Stimulated activated CD8-positive, alpha-beta memory T cell treated with anti-CD3 and anti-CD28 coated beads, Interleukin-4, amount 100 ng/mL, for 4 hours (primary cell): ENCODE measurements at places on chromosomes 7 and 10.

DNA sequence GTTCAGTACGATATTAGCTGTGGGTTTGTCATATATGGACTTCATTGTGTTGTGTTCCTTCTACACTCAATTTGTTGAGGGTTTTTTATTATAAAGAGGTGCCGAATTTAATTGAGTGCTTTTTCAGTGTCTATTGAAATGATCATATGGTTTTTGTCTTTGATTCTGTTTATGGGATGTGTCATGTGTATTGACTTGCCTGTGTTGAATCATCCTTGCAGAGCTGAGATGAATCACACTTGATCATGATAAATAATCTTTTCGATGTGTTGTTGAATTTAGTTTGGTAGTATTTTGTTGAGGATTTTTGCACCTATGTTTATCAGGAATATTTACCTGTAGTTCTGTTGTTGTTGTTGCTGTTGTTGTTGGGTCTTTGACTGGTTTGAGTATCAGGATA is 39.8 kb downstream of the ATOH7 start:
- no peak for DNase-seq

- DNase-seq = no peak
Measured at GRCh38 chr10:71684356-71685173, 35.0 kb downstream of the C10orf105 start.

GRCh38 chr7:37234928-37235327 is 213.7 kb downstream of the ELMO1 start:
- DNase-seq = no peak

- peak; percentile 26 for DNase-seq
Measured at GRCh38 chr10:97849687-97850402, at the start of gene GOLGA7B. Gene GOLGA7B (plus strand): TSS chr10:97849843. CDS start chr10:97850304, 461 bp downstream.

- no peak for DNase-seq
Measured at GRCh38 chr7:121447243-121447910, 51.3 kb upstream of the FAM3C start.

GRCh38 chr7:17917842-17918241 is 22.5 kb downstream of the SNX13 start:
- no peak for DNase-seq

GRCh38 chr7:12923971-12924370 is 236.5 kb downstream of the ARL4A start:
- no peak for DNase-seq

- no peak for DNase-seq
Measured at GRCh38 chr7:100219271-100219737, 445 bp upstream of the PVRIG start.

GRCh38 chr10:104584541-104584940 is 56.5 kb upstream of the SORCS3 start:
- no peak for DNase-seq

DNA sequence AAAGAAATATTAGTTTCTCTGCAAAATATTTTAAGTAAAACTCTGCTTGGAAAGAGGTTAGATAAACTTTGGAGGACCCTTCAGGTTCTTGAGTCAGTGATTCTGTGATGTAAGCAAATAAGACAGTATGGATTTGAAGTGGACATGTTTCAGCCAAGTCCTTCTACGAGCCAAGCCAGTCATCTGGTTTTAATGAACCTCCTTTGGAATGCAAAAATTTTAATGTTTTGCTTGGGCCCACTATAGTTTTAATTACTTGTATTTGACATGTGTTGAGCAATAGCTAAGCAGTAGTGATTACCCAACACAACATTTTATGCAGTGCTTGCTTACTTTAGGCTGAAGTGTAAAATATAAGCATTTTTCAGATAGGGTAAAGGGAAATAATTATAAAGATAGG is 296.3 kb upstream of the SEMA3D start:
- DNase-seq = no peak

DNA sequence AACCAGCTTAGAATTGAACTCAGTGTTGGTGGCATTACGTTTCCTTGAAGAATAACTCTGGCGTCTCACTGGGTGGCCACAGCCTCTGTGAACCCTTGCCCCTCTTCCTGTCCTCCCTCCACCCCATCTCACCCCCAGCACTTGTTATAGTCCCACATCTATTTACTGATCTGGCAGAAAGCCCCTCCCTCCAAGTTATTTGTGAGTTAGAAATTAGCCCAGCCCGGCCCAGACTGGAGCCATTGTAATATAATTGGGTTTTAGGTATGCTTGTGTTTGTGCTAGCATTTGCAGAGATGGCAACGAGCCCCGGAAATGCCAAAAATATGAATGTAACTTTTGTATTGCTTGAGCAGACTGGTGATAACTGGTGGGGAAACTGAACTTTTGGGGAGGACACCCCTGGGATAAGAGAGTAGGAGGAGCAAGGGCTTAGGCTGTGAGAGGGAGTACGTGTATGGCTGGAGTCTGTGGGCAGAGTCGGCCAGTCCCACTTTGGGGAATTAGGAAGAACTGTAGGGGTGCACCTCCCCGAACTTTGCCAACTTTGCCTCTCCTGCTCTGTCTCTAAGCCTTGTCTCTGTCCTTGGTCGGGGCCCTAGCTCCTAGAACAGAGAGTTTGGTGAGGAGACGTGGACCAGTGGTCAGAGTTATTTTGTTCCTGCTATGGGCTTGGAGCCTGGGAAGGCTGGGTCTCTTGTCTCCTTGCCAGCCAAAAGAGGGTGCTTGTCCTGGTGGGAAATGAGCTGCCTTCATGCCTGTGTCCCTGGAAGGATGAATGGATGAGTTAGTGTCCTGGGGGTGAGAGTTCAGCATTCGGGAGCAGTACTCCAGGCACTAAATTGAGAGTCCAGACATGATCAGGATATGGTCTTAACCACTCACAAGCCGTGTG is 19.3 kb upstream of the TRIM8 start:
- DNase-seq = no peak

GRCh38 chr7:66352071-66352470 is 146.9 kb downstream of the TPST1 start:
- no peak for DNase-seq

GRCh38 chr10:120689777-120690529 is 161.2 kb upstream of the WDR11 start:
- no peak for DNase-seq

- no peak for DNase-seq
Measured at GRCh38 chr7:43244232-43244631, 131.8 kb downstream of the HECW1 start.

GRCh38 chr10:73088304-73088703 is 8.4 kb downstream of the P4HA1 start:
- no peak for DNase-seq

GRCh38 chr7:127473409-127473808 is 80.9 kb upstream of the ZNF800 start:
- no peak for DNase-seq

DNA sequence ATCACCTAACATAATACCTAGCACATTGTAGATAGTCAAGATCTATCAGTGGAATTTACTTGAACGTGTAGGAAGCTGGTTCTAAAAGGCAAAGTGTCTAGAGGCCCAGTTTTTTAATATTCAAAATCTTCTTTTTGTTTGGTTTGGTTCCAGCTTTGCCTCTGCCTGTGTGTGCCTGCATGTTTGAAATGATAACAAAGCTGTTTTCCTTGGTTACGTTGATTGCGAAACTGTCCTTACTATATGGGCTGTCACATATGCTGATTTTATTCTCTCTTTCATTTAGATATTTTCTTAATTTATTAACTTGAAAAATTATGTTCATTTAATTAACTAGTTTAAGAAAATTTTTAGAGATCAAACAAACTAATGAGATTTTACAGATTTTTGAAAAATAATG is 237.3 kb downstream of the SEMA3A start:
- DNase-seq = no peak

- DNase-seq = no peak
Measured at GRCh38 chr7:143514995-143515735, 37.5 kb downstream of the TAS2R41 start.

DNA sequence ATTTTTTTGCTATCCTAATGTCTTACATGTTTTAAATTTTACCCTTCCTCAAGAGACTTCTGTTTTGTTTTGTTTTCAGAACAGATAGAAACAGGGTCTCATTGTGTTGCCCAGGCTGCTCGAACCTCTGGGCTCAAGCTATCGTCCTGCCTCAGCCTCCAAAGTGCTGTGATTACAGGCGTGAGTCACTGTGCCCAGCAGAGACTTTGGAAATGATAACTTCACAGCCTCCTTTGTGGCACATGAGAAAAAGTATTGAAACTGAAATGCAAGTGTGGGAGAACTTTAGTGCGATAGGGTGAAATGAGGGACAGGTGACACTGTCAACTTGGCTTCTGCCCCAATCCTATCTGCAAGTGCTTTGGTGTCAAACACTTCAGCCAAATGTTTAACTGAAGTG is 21.6 kb downstream of the IRF5 start:
- no peak for DNase-seq

DNA sequence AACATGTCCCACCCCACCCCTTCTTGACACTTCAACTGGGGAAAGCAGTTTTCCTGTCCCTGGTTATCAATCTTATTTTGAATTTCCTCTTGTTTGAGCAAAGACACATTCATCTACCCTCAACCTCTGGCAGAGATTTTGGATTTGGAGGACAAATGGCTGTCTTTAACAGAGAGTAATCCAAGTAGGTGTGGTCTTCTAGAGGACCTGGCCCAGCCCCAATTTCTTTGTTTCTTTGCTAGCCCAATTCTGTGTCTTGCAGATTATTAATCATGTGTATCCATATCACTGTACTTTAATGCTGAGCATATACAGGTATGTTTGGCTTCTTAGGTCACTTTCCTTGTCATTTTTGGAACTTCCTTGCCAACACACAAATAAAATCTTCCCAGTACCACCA is 58.8 kb upstream of the ADCY1 start:
- no peak for DNase-seq

DNA sequence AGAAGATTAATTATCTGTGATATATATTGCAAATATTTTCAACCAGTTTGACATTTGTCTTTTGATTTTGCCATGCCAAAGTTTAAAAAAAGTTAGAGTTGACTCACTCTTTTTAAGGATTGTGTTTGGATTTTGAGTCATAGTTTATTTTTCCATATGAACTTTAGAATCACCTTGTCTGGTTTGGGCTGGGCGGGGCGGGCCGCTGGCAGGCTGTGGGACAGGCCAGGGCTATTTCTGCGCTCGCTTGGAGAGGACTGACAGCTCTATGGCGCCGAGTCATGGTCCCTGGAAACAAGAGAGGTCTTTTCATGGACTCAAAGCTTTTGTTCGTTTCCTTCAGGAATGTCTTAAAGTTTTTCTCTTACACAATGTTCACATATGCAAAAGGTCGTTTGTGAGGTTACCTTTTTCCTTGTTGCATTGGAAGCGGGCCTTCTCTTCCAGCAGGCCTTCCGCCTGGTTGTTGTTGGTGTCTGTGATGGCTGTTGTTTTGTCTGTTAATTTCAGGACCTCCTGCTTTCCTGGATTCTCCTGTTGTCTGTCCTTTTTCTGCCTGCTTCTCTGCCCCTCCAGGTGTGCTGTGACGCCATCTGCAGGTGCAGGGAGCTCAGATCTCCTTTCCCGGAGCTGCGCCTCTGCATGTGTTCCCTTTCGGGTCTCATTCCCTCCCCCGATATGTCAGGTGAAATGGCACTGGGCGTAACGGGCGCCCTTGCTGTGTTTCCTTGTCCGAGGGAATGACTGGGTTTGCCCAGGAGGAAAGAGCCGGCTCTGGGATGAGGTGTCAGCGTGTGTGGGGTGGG is 53.8 kb downstream of the INPP5A start:
- no peak for DNase-seq

GRCh38 chr10:112784022-112784461 is 166.0 kb upstream of the TCF7L2 start:
- no peak for DNase-seq

GRCh38 chr7:158910254-158911053 is 54.1 kb downstream of the DYNC2I1 start:
- DNase-seq = no peak

DNA sequence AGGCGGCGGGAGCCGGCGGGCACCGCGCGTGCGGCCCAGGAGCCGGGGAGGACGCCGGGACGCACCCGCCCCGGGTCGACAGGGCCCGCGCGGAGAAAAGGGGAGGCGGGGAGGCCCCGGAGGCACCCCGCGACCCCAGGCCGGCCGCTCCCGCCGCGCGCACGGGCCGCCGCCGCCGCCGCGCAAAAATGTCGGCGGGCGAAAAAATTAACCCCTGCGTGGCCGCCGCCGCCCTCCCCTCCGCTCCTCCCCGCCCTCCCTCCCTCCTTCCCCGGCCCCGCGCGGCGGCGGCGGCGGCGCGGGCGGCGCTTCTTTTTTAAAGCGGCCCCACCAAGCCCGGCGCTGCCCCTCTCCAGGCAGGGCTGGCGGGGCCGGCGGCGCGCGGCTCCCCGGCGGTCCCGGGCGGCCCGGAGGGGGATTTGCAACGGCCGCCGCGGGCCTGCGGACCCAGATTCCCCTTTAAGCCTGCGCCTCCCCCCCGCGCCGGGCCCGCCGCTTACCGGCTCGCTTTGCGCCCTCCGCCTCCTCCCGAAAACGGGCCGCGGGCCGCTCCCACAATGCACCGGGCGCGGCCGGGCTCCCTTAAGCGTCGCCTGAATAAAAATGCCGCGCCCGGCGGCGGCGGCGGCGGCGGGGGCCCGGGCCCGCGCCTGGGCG is 465 bp downstream of the SEPHS1 start:
- DNase-seq = peak; percentile 55

DNA sequence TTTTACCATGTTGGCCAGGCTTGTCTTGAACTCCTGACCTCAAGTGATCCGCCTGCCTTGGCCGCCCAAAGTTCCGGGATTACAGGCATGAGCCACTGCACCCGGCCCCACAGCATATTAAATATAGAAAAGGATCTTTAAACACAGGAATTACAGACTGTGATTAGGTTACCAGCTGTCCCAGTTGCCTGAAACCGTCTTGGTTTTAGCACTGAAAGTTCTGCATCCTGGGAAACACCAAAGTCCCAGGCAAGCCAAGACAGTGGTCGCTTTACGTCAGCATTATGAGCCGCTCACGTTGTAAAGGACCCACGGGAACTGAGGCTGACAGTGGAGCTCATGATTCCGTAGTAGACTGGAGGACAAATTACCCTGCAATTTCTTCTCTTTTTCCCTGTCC is 69.0 kb upstream of the FAM180A start:
- DNase-seq = no peak

DNA sequence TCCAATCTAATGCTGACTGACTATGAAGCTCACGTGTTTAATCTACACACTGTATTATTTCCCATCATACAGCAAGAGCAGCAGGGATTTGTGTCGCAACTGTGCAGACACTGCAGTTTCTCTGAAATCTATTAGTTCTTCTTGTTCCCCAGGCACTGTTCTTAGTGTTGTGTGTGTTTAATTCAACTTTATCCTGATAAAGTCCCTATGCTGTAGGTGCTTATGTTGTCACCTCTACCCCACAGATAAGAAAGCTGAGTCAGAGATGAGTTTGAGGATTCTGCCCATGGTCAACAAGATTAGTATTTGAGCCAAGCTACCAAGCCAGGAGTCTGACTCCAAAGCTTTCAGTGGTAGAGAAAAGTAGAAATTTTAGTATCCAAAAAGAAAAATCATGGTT is 22.5 kb upstream of the EPHB6 start:
- no peak for DNase-seq
